HFF-Myc (cell line): ENCODE measurements at places on chromosomes 6 and 20.

- no peak for DNase-seq
These were observed 95.4 kb downstream of the WASF1 start for GRCh38 chr6:110083875-110084585.

DNA sequence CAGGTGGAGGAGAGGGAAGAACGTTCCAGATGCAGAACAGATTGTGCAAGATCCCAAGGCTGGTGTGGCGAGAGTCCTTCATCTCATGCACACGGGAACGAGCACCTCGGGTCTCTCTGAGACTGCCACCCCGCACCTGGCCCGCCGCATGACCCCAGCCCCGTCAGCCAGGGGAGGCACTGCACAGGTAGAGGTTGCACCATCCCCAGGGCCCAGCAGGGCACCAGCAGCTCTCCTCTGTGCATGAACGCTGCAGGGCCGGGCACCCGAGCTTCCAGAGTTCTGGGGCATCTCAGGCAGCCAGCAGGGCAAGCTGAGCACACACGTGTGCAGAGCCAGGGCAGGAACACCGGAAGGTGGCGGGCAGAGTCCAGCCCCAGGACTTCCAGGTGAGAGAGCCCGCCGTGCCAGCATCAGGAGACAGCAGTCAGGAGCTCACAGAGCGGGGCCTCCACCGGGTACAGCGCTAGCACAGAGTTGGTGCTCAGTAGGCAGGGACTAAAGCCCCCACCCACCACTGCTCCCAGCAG, 193.2 kb downstream of the TAF4 start:
- no peak for DNase-seq

- no peak for DNase-seq
These were observed 33.8 kb downstream of the SUMO4 start for GRCh38 chr6:149433881-149434280.

DNA sequence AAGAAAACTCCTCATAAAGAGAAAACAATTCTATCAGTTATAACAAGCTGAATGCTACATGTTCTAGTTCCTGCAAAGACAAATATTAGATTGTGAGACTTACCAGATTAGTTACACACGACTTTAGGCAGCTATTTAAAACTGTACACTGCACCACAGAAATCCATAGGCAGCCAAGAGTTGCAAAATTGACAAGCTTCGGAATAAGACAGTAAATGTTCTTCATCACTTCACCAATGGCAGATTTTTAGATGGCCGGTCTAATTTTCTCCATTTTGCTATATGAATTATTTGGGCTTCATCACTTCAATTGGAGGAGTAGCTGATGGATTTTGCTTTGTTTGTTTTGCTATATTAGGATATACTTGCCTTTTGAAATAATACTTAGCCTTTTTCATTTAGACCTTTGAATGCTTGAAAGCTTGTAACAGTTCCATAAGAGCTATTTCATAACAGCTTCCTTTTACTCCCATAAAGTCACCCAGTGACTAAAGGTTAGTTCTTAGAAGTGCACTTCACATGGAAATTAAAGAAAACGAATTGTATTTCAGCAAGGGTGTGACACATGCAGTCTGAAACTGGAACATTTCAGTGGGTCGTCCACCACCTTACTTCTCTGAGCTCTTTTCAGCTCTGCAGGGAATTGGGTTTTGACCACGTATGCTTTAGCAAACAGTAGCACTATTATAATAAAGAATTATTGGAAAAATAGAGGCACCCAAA, at the start of gene ROS1:
ROS1 (minus strand) TSS at position 512 of the 723 bp plus-strand sequence; CDS start at position 226, 286 bp downstream.
- DNase-seq: no peak

DNA sequence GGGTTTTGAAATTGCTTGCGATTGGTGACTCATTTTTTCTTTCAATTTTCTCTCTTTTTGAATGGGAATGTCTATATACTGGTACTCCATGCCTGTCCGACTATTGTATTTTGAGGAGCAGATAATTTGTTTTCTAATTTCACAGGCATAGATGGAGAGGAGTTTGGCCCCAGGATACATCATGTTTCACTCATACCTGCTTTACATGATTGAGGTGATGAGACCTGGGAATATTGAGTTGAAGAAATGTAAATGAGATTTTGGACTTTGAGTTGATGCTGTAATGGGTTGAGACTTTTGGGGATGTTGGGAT, 253.1 kb upstream of the RAB32 start:
- DNase-seq: no peak

DNA sequence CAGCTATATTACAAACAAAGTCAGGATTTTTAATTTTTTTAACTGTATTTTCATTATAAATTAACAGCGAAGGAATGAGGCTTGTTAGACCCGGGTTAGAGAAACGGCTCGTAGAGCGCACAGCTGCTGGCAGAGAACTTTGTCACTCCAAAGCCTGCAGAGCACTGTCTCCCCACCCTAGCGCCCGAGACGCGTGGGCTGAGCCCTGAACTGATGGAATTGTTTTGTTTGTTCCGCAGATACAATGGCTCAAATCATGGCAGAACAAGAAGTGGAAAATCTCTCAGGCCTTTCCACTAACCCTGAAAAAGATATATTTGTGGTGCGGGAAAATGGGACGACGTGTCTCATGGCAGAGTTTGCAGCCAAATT, 810 bp downstream of the LAMP5 start:
- DNase-seq: no peak

DNA sequence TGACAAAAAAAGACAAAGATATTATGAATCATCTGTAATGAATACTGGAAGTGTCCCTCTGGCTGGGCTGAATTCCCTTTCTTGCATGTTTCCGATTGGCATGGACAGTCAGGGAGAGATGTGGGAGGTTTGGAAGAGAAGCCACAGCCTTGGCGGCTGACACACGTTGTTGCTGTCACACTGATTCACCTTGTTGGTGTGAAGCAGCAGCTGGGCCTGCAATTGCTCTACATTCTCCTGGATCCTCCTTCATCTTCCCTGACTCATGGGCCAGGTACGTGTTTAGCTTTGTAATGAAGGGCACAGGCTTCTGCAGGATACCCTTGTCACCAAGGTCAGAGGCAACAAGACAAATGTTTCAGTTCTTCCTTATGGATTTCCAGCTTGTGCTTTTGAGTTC, 13.4 kb upstream of the SMIM8 start:
- DNase-seq: no peak

DNA sequence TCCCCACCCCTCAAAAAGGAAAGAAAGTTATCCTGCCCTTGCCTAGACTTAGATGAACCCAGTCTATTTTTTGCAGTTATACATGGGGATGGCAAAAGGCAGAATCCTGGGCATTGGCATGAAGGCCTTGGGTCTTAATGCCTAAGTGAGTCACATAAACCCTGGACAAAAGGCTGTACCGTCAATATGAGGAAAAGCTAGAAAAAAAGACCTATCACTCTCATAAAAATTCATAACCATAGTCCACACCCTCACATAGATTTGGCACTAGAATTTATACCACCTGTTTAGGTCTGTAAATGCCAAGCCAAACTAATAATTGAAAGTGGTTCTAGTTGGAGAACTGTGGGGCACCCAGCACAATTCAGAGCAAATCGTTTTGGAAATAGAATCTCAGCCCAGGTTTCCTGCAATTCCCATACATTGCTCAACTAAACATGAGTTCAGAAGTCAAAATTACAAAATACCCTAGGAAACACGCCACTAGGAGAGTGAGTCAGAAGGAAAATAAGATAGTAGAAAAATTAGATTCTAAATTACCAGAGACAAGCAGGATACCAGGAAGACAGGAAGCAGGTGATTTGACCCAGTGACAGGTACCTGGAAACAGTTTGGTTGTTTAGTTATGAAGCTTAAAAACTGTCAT, 70.4 kb upstream of the FUCA2 start:
- DNase-seq: no peak

DNA sequence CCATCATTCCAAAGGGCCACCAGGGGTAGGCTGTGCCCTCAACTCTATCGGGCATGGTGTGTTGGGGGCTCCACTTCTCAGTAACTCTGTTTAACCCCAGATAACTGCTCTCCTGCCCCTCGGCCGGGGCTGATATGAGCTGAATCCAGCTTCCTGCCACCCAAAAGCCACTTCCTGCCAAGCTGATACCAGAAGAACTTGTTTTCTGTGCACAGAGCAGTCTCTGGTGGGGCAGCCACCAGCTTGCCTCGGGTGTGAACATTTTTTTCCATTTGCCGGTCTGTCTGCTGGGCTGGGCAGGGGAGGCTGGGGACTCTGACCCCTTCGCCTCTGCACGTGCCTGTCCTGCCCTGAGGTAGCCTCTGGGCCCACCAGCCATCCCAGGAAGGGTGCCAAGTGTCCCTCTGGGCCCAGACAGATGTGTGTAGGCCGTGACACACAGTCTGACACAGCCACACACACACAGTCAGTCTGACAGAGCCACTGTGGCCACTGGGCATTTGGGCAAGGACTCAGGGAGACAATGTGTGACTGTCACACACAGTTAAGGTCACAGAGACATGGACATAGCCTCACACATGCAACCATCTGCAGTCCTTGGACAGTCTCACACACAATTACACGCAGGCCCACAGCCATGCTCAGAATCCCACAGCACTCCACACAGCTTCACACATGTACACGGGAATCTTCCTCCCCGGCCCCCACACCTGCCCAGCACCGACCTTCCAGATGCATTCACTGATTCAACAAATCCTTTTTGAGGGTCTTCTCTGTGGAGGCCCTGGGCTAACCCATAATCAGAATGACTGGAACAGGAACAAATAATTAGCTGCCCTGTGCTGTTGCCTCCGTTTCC, 45.1 kb downstream of the NOL4L start:
- DNase-seq: no peak

DNA sequence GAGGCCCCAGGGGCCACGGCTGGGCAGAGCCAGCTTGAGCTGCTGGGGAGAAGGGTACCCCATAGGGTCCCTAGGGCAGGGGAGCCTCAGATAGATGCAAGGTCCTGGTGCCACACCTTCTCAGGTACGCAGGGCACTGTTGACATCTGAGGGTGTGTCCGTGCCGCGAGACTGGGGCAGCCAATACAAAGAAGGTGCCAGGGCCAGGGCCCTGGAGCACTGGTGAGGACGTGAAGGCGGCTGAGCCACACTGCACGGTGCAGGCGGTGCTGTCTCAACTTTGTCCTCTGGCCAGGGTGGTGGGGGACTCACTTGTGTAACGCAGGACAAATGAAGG, 649 bp upstream of the LRRC73 start:
- DNase-seq: no peak

- peak; percentile 25 for DNase-seq
These were observed 326.6 kb downstream of the COL12A1 start for GRCh38 chr6:74879234-74879633.

DNA sequence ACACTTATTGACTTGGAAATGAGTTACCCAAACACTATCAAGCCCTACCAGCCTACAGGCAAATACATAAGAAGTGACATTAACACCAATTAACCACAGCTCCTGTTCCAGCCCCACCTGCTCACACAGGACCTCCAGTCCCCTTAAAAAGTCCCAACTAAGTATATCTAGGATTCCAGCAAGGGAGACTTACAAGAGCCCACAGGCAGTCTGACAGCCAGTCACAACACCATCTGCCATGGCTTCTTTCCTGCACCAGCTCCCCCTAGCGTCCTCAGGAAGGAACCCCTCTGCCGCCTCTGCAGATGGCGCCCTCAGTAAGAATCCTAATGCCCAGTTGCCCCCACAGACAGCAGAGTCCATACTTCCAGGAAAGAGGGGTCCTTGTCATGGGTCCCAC, 122.1 kb downstream of the HIVEP2 start:
- DNase-seq: no peak

- no peak for DNase-seq
These were observed 141.7 kb downstream of the EDN3 start for GRCh38 chr20:59441860-59442810.

DNA sequence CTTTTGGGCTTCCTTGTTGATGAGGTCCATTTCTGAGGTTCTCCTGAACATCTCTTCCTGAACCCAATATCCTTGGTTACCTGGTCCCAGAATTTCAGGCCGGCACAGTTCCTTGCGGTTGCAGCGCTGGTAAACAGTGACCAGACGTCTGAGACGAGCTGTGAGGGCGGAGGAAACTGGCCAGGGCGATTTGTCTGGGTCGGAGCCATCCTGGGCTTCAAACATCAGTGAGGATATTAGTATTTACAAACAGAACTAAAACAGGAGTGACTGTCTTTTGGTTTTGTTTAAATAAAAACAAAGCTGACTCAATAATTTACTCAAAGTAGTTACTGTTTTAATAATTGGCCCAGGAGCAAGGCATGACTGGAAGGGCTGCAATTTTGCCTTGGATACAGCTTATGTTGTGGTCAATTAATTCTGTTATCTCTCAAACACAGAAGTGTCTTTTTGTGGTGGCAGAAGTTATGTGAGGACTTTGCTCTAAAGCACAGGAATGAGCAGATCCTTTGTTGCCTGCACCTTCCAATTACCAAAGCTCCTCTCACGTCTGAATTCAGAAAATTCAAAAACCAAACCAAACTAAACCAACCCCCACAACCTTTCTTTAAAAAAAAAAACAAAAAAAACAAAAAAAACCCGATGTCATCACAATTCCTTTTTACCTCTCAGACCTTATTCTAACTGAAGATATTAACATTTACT, 58.7 kb upstream of the EMILIN3 start:
- no peak for DNase-seq

- peak; percentile 38 for DNase-seq
These were observed 22.2 kb downstream of the TNXB start for GRCh38 chr6:32086661-32087573.

DNA sequence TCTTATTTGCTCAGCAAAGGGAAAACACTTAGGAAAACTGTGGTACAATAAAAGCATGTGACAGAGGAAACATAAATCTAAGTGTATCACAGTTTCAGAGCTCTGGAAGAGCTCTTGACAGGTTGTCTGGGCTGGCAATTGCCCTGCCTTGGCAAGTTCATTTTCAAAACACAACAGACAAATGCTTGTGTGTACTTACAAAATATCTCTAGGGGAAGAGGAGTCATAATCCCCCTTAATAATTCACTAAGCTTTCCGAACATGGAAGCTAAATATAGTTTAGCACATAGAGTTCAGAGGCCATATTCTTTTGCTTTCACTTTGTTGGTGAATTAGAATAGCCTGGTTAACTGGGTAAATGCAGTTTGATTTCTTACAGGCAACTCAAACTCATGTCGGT, 211.6 kb upstream of the THEMIS start:
- DNase-seq: no peak

- no peak for DNase-seq
These were observed 115.2 kb upstream of the NXT1 start for GRCh38 chr20:23235173-23236027.

GRCh38 chr6:72132427-72132826, 246.1 kb downstream of the RIMS1 start:
- DNase-seq: no peak

GRCh38 chr6:1635305-1636010, 25.7 kb downstream of the FOXC1 start:
- DNase-seq: no peak

DNA sequence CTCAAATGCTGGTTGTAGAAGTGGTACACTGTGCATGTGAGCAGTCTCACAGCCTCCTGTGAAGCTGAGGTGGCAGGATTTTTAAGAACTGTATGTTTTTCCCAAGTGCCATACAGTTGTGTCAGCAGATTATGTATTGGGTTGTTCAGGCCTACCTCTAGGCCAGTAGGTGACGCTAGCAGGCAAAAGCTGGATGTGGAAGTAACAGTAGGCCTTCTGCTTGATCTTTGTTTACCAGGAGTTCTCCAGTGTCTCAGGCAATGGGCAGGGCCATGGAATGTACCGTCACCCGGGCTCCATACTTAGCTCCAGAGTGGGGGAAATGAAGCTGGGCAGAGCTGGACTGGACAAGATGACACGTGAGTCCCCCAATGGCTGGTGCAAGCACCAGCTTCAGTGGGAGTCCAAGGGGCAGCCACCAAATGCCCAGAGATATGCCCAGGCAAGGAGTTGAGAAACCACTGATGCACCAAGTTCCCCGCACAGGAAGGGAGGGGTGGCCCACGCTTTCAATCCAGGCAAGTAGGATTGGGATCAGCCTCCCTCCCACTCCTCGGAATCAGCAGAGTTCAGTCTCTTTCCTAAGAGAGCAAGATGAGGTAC, 289.7 kb downstream of the HTR1B start:
- no peak for DNase-seq
